ENCODE measurements at places on chromosomes 5 and 9.

- DNase-seq = no peak
These were observed 17.1 kb downstream of the STC2 start for GRCh38 chr5:173310861-173311785.

DNA sequence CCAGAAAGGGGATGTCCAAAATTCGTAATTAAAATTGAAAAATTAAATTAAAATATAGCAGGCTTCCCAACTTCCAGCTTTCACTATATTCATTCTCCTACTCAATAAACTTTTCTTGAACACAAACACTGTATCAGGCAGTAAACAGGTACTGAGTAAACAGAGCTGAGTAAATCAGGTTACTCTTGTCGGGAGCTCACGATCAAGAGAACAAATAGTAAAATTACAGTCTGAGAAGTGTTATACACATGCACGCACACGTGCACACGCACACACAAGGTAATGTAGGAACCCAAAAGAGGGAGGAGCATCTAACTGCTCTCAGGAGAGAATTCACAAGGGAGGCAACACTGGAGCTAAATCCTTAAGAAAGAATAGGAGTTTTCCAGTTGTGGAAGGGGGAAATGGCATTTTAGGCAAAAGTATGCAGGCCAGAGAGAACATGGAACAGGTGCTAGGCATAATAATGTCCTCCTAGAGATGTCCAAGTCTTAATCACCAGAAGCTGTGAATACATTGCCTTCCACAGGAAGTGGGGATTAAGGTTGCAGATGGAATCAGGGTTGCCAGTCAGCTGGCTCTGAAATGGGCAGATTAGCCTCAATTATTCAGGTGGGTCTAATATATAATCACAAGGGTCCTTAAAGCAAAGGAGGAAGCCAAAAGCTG is 598.8 kb upstream of the BRINP1 start:
- no peak for DNase-seq

- DNase-seq = no peak
These were observed 77.7 kb downstream of the NR6A1 start for GRCh38 chr9:124693403-124693802.

- no peak for DNase-seq
These were observed 340.3 kb downstream of the CWC27 start for GRCh38 chr5:65108786-65109743.

DNA sequence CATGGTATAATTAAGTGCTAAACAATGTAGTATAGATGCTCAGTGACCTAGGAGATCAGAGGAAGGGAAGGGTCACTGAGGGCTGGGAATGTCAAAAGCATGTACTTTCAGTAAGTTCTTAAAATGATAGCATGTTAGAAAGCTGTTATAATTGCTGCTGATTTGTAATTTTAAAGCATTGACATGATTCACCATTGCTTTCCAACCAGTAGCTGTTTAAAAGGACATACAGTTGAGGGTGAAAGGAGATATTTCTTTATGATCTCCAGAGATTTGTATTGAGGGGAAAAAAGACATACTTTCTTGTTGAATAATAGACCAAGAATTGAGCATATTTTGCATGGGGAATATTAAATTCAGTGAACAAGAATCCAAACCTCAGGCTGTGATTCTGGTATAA is 1.2 kb upstream of the SLC1A3 start:
- DNase-seq = no peak

DNA sequence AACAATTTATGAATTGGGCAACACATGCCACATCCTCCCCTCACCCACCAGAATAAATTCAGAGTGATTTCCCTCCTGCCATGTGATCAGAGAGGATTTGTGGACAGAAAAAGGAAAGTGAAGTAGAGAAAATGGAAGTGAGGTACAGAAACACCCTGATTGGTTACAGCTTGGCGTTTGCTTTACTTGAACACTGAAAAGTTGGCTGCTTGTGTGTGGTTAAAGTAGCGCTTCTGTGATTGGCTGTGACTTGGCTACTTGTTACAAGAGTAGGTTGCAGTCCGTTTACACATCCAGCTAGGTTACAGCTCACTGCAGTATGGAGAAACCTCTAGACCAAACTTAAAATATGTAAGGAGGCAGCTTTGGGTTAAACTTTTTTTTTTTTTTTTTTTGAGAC is 205.2 kb upstream of the ZNF608 start:
- no peak for DNase-seq

DNA sequence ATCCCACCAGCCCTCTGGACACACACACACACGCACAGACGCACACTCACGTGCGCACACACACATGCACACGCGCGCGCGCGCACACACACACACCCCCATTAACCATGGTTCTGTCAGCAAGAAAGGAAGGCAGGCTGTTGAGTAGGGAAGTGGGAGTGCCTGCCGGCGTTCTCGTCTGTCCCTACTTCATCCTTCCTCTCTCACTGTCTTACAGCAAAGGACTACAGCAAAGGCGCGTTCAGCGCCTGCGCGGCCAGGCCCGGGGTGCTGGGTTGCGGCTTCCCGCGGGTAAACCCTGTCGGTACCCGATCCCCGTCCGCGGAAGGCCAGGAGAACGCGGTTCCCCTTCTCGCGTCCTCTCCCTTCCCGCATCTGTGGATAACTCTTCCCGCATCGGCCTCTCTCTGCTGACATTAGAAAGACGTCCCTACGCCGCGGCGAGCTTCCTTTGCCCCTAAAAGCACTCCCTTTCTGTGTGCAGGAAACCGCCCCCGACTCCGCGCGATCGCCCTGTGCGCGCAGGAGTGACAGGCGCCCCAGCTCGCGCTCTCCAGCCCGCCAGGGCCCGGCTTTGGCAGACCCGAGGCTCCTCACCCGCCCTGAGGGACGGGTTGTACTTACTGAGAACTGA is 219.2 kb downstream of the AGTPBP1 start:
- no peak for DNase-seq

DNA sequence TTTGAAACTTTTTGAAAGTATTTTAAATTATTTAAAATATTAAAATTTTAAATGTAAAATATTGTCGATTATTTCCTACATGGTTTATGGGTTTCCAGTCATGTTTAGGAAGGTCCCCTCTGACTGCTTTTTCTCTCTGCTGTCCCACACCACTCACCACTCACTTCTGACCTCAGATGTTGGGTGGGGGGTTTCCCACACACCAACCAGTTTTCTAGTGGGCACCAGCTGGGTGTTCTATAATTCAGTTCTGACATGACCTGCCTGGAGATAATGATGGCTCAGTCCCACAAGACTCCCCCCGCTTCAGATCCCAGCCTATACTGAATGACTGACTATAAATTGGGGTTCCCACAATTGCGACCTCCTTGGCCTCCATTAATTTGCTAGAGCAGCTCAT is 310.4 kb downstream of the GADD45G start:
- no peak for DNase-seq

- no peak for DNase-seq
These were observed 401.4 kb downstream of the TMEM161B start for GRCh38 chr5:87867281-87867680.

DNA sequence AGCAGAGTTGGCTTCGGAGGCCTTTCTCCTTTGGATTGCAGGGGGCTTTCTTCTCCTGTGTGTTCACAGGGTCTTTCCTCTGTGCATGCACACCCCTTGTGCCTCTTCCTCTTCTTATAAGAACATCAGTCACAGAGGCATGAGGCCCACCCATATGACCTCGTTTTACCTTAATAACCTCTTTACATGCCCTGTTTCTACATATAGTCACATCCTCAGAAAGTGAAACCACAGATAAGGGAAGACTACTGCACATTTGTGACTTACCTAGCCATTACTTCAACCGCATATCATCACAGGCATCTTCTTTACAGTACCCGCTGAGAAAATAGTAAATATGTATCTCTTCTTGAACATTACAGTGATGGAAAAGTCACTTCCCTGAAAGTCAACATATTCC is 204.9 kb upstream of the TARS1 start:
- DNase-seq = no peak

DNA sequence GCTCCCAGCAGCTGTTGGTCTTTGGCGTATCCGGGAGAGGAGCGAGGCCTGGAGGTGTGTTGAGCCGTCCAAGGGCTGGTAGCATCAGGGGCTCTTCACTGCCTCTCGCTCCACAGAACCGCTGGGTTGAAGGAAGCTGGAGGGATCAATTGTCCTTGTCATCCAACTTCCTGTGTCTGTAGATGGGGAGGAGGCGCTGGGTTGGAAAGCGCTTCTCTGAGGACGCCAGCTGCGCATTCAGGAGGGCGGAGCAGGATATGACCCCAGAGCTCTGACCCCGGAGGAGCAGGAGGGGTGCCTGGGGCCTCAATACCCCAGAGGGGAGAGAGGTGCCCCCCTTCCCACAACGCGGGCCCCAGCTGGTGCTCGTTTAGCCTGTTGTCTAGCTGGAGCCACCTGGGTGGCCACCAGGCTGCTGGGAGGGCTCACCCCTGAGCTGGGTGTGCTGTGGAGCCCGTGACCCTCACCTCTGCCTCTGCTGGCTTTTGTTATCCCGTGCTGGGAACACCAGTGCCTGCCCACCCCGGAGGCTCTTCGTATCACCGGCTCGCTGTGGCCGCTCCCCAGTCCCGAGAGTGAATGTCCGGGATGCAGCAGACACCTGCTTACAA is 2.0 kb upstream of the DBH start:
- no peak for DNase-seq

GRCh38 chr9:5893591-5894236 is 3.0 kb downstream of the MLANA start:
- no peak for DNase-seq

- no peak for DNase-seq
These were observed 74.9 kb upstream of the SELENOP start for GRCh38 chr5:42886635-42887034.

DNA sequence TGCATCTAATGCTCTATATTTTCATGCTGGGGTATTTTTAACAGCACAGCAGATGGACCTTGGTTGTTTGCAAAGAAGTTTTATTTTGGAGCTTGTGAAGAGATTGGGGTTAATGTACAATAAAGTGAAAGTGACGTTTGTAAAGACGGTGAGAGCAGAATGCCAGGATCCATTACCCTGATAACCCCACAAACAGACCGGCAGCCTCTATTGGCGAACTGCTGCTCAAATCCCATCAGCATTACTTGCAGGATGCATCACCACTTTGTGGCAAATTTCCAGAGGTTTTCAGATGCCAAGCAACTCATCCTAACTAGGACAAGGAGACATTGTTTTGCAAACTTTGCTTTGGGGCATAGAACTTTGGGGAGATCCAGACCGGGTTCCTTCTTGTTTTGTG is 383.3 kb upstream of the ZNF462 start:
- no peak for DNase-seq

DNA sequence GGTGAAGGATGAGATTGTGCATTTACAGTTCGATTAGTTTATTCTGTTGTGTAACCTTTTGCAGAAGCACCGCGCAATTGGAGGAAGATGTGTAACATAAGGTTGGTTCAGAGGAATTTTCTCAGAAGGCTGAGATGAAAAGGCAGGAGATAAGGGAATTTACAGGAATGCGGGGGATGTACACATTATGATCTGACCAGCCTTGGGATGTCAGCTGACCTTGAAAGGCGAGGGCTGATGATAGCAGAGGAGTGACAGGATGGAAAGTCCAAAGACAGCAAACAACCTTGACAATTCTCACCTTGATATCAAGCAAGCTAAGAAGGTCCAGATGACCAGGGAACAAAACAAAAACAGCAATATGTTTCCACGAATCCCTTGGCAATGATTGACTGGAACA is 88.8 kb downstream of the OTULIN start:
- no peak for DNase-seq

- DNase-seq = no peak
These were observed 4.9 kb downstream of the GMCL2 start for GRCh38 chr5:178182158-178182876.

DNA sequence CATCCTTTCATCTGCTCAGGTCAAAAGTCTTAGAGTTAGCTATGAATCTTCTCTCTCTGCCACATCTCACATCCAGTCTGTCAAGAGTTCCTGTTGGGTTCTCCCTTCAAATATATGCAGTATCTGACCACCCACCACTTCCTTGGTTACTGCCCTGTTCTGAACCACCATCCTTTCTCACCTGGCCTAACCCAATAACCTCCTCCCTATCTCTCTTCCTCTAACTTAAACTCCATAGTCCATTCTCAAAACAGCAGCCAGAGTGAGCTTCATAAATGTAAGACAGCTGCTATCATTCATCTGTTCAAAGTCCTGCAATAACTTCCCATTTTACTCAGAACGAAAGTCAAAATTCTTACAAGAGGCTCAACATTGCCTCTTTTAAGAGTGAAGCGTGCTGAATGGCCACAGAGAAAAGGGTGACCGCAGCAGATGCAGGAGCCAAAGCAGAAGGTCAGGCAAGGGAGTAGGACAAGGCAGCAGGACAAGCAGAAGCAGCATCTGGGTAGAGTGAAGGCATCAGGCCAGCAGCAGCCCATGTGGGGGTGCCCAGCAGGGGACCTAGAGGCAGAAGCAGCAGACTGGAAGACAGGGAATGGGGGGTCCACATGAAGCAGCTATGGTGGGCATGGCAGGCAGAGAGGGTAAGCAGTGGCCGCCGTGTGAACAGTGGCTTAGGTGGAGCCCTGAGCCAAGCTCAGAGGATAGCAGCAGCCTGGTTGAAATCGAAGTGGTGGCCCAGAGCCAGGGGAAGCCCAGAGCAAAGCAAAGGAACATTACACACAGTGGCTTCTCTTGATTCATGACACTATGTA is 39.3 kb upstream of the CDC42SE2 start:
- no peak for DNase-seq

DNA sequence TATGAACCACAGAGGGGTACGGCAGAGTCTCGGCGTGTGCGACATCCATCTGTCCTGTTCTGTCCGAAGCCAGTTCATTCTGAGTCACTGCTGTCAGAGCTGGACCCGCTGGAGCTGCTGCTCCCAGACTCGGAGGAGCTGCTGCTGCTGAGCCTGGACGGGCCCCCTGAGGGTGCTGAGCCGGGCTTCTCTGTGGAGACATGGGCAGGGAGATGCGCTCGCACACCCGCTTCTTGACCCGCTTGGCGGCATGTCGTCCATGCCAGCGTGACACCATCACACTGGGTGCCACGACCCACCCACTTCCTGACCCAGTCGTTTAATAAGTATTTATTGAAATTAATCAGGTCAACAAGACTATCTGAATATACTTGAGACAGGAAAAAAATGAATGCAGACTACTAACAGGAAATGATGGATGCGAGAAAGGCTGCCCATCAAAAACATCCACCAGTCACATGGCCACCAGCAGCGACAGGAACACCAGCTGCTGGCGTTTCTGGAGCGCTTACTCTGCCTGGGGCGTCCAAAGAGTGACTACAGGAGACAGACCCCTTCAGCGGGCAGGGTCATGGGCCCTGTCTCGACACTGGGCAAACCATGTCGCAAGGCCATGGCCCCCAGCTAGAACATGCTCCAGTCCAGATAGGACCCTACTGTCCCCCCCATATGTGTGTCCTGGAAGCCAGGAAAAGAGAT is 8.4 kb downstream of the BRD3OS start:
- no peak for DNase-seq

- no peak for DNase-seq
These were observed 6.1 kb upstream of the AJM1 start for GRCh38 chr9:136835932-136836904.

- no peak for DNase-seq
These were observed 31.7 kb downstream of the CEP72 start for GRCh38 chr5:643811-644271.

GRCh38 chr5:158039911-158040347 is 181.0 kb upstream of the CLINT1 start:
- DNase-seq = no peak

GRCh38 chr5:158478139-158478538 is 619.2 kb upstream of the CLINT1 start:
- no peak for DNase-seq

GRCh38 chr5:129359450-129359849 is 100.6 kb upstream of the ADAMTS19 start:
- DNase-seq = no peak

GRCh38 chr5:87886164-87886563 is 382.5 kb downstream of the TMEM161B start:
- DNase-seq = no peak

GRCh38 chr5:132460846-132461568 is 29.6 kb downstream of the IRF1 start:
- no peak for DNase-seq

Data from activated CD8-positive, alpha-beta memory T cell treated with anti-CD3 and anti-CD28 coated beads for 1 hour (primary cell).